Activated T-cell treated with anti-CD3 and anti-CD28 coated beads for 24 hours (primary cell): ENCODE measurements at places on chromosomes 16 and 17.

GRCh38 chr16:48817032-48817431 is 207.1 kb upstream of the N4BP1 start:
- DNase-seq: no peak

- peak; percentile 75 for DNase-seq
Observed at GRCh38 chr17:63698886-63699637, 863 bp downstream of the LIMD2 start.

DNA sequence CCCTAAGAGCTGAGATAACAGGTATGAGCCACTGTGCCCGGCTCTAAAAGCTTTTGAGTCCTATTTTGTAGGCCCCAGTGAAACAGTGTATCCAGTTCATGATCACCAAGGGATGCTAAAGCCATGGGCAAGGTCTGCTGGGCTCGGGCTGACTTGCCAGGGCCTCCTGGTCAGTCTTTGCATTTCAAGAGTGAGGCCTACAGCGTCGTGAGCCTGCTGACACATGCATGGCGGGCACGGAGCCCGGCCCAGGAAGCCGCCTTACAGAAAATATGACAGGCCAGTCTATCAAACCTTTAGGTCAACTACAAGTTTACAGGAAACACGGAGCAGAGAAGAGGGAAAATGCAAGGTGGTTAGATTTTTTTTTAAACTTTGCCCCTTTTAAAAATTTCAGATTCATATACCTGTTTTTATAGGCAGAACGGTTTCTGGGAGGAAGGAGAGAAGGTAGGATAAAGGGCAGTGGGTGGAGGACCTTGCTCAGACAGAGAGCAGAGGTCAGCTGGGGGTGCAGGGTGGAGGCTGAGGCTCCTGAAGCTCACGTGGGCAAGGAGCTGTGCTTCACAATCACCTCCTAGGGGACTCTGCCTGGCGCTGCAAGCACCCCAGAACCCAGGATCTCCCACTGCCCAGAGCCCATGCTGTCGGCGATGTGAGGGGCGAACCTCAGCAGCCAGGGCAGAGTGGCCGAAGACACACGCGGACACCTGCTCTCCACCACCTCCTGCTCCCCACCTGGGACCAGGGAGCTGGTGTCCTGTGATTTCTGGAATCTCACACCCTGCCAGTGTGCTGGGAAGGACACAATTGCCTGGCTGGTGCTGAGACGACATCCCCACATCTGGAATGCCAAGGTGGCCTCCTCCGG is 21.3 kb downstream of the C16orf95 start:
- no peak for DNase-seq

DNA sequence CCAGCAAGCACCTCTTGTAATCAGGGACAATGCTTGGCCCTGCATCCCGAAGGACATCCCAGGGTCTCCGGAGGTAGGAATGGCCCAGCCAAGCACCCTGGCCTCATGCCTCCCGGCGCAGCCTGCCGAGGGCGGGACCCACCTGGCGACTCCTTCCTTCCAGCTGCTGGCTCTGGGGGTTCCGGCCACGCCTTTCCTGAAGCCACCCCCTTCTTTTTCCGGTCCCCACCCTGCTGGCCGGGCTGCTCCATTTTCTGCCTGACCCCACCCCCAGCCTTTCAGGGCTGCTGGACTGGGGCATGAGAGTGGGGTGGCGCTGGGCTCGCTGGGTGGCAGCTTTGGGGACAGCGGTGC is 22.5 kb upstream of the CIBAR2 start:
- no peak for DNase-seq

DNA sequence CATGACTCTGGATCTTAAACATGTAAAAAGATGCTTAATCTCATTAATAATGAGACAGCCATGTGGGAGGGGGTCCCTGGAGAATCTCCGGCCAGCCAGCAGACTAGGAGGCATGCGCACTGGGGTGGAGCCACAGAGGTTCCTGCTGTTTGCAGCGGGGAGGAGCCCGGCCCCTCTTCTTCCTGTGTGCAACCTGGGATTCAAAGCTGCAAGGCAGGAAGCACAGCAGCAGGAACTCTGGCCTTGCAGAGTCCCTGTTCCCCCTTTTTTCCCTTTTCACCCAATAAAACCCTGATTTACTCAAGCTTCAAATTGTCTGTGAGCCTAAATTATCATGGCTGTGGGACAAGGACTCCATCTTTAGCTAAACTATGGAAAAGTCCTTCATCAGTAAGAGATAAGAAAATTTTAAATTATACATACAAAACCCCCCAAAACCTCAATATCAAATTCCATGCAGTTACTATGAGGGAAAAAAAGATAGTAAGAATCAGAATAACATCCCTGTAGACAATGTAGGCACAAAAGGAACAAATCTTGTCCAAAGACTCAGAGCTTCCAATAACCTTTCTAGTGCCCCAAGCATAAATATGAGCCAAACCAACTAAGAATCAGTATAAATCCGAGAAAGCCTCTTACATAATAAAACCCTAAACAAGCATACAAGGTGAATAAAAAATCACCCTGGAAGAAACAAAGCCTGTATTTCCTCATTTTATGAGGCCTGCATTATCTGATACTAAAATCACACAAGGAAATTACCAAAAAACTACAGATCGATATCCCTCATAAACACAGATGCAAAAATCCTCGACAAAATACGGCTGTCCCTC is 12.1 kb downstream of the CFDP1 start:
- DNase-seq: no peak

GRCh38 chr16:14301169-14302030 is 230.3 kb downstream of the MRTFB start:
- no peak for DNase-seq

DNA sequence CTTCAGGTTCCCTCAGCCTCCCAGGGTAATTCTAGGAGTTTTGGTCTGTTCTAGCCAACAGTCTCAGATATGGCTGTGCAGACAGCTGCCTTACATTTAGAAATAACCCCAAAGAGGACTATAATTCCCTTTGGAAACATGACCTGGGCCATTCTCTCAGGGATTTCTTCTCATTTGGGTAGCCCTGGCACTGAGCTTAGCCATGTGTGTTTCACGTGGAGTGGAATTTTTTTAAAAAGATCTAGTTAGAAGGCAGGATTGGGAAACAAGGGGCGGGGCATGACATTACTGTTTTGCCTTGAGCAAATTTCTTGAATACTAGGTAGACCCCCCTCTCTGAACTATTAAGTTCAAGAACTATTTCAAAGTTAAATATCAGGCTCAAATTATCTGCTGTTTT is 29.6 kb upstream of the MRC2 start:
- no peak for DNase-seq

GRCh38 chr17:5661491-5662125 is 77.3 kb upstream of the NLRP1 start:
- no peak for DNase-seq
